ENCODE measurements at places on chromosomes 3 and 15.

GRCh38 chr15:93852761-93853160, 378.6 kb upstream of the MCTP2 start:
- no peak for DNase-seq

DNA sequence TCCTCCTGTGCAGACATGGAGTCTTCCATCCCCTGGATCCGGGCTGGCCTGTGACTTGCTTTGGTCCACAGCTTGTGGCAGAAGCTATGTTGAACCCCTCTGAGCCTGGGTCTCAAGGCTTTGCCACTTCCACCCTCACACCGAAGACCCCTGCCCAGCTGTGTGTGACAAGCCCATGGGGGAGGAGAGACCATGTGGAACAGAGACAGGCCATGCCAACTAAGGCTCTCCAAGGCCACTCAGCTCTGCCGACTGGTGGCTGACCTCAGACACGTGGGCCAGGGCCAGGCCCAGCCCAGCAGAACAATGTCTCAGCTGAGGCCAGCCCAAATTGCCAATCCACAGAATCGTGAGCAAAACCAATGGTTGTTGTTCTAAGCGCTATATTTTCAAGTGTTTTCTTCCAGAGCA, 16.4 kb upstream of the CFAP100 start:
- DNase-seq, result no peak

DNA sequence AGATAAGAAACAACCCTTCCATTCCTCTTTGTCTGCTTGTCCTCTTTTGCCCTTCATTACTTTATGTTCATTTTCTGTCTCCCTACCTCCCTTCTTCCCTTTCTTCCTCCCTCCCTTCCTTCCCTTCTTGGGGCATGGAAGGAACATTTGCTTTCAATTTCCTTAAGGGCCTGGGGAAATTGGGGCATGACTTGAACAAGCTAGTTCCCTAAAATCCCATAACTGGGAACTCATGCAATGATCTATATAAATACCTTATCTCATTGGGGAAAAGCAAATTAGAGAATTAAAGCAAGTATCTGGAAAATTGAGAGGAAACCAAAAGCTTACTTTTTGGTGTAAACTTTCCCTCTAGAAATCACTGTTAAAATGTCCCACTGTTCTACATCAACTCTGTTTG, 35.7 kb downstream of the BOC start:
- no peak for DNase-seq

DNA sequence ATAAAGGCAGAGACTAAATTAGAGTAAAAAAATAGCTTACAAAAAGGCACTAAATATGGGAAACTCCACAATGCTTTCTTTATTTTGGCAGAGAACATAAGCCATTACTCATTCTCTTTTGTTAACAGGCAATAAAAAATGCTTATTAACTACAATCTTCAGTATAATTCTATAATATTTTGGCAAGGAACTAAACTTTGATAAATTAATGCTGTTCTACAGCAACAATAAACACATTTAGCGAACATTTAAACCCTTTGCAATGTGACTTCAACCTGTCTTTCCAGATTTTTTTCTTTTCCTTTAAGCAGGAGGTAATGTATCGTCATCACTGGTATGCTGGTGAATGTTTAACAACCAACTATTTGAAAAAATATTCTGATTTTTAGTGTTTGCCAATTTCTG, 42.2 kb upstream of the POU1F1 start:
- DNase-seq, result no peak

GRCh38 chr3:98259-98654, 98.3 kb upstream of the CHL1 start:
- no peak for DNase-seq

DNA sequence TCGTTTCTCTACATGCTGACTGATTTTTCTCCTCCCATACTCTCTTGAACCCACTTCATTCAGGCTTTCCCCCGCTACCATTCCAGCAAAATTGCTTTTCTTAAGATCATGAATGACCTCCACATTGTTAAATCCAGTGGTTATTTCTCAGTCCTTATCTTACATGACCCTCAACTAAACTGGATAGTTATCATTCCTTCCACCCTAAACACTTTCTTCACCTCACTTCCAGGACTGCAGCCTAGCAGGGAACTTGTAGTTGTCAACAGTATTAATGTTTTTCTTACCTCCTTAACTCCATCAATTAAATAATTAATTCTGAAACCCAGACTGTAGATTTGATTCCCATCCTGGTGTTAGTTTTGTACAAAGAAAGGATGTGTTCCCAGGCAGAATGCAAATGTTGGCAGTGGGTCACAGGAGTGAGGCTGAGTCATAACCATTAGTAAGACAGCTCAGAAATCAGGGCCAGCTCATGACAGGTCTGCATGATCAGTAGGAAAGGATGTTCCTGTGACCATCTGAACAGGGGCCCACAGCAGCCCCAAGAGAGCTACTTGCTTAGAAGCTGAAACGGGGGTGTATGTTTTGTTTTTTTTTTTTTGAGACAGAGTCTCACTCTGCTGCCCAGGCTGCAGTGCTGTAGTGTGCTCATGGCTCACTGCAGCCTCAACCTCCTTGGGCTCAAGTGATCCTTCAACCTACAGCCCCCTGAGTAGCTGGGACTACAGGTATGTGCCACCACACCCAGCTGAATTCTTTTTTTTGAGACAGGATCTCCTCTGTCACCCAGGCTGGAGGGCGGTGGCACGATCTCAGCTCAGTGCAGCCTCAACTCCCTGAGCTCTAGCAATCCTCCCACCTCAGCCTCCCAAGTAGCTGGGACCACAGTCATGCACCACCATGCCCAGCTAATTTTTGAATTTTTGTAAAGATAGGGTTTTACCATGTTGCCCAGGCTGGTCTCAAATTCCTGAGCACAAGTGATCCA, 9.1 kb downstream of the BCL2L10 start:
- DNase-seq, result no peak

GRCh38 chr15:67150023-67150860, 84.8 kb downstream of the SMAD3 start:
- no peak for DNase-seq

- no peak for DNase-seq
These were observed 146.9 kb upstream of the RARB start for GRCh38 chr3:25281041-25281731.

DNA sequence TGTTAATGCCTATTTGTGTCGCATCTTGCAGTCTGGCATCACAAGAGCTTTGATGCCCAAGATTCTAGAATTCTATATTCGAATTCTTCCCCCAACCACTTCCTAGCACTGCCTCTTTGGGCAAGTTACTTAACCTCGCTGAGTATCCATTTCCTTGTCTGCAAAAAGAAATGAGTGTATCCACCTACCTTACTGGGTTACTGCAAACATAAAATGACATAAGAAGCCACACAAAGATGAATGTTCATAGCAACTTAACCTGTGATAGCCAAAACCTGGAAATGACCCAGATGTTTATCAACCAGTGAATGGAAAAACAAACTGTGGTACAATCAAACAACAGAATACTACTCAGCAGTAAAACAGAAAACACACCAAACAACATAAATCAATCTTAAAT, 24.9 kb downstream of the RFTN1 start:
- DNase-seq, result no peak

- no peak for DNase-seq
These were observed 14.4 kb upstream of the CSK start for GRCh38 chr15:74767167-74768098.

DNA sequence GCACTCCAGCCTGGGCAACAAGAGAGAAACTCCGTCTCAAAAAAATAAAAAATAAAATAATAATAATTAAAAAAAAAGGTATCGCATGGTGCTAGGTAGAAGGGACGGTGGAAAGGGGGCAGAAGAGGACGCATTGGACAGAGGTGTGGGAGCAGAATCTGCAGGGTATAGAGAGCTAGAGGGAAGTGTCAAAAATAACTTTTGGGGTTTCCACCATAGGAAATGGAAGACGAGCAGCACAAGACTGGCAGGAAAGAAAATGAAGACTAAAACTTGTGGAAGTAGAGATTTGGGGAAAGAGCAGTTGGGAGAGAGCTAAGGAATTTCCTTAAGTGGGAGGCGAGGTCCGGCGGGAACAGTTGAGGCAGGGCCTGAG, 585 bp upstream of the MKRN2 start:
- no peak for DNase-seq

DNA sequence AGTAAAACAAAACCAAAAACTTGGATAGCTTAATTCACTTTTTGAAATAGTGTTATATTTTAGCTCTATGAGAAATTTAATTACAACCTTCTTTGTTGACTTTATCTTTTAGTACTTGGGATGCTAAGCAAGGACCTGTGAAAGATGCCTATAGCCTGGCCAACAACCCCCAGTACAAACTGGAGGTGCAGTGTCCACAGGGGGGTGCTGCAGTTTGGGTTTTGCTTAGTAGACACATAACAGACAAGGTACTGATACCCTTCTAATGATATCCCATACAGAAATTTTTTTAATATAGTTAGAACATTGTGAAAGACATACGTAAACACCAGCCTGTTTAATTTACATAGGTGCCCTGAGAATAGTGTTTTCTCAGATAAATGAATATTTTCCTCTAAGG, 35.3 kb downstream of the CAPN7 start:
- no peak for DNase-seq

DNA sequence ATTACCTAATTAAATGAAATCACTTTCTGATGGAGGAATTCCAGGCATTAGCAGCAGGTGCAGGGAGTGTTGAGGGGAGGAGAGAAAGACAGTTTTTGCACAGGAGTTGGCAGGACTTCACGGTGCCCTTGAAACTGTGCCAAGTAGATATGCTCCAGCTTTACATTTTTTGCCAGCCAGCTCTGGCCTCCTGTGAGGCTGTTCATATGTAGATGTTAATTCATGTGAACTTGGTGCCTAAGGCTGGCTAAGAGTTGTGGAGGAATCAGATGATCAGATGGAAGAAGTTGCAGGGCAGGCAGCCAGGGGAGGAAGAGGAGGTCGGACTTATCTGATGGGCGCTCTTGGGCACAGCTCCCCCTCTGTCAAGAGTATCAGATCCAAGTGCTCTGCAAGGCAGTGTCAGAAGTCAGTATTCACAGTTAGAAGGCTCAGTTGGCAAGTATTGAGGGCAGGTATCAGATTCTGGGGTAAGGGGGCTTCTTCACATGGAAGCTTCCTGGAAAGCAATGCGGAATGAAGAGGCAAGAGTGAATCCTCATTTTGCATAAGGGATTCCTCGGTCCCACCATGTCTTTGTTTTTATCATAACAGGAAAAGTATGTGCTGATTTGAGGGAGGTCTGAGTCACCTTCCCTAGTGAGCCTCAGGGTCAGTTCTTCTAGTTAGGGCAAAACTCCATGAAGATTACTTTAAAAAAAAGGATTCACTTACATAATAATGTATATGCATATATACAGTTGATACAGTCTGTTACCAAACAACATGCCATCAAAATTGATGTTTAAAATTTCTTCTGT, 172.6 kb upstream of the UMPS start:
- DNase-seq, result no peak

DNA sequence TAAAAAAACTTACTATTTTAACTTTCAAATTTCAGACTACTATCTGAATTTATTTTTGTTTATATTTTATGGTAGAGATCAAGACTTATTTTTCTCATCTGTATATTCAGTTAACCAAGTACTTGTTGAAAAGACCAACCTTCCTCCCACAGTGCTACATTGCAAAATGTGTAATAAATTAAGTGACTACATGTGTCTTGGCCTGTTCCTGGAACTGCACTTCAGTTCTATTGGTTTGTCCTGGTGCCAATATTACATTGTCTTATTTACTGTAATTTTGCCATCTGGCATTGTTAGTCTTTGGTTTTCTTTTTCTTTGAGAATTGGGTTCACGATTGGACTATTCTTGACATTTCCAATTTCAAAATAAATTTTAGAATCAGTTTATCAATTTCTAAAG, 138.4 kb upstream of the KCNMB2 start:
- no peak for DNase-seq

DNA sequence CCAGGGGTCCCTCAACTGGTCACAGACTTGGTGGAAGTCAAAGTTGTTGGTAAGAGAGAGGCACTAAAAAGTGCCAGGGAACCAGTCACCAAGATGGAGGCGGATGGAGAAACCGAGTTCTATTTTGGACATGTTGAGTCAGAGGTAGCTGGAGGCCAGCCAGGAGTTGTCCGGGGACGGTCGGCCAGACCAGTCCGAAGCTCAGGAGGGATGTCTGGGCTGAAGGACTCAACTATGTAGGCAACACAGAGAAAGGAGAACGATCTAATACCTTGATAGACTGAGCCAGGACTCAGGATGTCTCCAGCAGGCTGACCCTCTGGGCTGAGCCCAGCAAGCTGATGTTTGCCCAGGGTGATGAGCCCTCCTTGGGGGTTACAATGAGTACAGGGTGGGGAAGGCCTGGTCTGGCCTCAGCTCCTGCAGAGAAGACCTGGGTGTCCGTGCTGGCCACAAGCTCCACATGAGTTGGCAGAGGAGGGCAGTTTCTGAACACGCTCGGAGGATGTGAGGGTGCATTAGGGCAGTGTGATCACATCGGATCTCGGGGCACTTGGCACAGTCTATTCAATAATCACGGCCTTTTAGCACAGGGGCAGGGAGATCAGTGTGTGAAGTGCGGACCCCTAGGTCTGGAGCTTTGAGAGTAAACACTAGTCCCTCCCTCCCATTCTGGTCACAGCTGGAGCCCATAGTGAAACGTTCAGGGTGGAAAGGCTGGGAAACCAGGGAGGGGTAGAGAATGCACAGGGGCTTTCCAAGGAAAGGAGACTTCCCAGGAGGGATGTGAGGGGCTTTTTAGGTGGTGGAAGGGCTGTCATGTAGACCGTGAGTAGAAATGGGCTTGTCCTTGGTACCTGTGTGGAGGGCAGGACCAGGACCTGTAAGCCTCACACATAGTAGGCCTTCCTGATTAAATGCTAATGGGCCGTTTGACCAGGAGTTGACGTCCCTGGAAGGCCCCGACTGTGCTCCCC, 111.9 kb downstream of the ETFA start:
- DNase-seq, result no peak

- peak; percentile 74 for DNase-seq
These were observed 2.3 kb downstream of the SETD5 start for GRCh38 chr3:9399746-9400145.

DNA sequence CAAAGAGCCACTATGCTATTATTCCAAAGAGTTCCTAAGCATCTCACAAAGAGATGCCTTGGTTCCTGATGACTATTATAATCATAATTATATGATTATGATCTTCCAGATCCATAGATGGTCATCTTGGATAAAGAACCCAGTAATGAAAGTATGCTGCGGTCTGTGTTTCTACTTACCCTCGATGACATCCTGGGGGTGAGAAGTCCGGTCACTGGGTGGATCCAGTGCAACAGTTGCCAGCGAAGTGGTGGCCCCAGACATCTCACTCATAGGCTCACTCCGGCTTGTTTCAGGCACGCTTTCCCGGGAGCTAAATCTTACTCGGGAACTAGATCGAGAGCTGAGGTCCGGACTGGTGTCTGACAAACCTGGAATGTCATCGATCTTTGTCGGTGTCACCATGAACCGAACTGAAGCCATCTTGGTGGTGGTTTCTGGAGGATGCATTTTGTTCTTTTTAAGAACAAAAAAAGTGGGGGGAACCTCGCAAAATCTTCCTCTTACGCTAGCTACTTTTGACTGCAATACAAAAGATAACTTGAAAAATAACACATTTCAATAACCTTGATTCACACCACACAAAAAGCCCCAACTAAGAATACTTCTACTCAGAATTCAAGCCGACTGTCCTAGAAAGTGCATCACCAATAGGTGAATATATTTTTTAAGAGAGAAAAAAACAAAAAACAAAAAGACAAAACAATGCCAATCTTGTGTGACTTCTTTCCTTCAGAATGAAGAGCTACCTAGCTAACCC, 1.2 kb downstream of the SLC12A6 start:
- DNase-seq, result no peak

Measured in midbrain (tissue), 1 donor.